Esophagus squamous epithelium (tissue), 5 donors: ENCODE measurements at places on chromosomes 4 and X.

GRCh38 chrX:87045352-87045751 is 472.2 kb upstream of the KLHL4 start:
- DNase-seq, result no peak

DNA sequence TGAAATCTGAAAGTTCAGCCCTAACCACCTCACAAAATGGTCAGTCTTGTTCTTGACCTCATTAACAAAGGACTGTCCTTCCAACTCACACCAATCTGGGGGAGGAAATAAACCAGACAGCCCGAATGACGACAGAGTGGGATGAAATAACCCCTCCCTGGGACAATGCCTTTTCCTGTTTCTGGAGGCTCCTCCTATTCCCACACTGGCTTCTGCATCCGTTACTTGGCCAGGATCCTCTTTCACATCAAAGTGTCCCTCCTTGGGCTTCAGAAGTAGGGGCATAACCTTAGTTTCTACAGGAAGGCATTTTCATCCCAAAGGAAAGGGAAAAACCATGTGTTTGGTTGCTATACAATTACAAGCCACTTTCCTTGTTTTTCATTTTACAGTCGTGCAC is 59.8 kb upstream of the RPL34 start:
- no peak for DNase-seq

- DNase-seq, result no peak
Measured at GRCh38 chr4:174522183-174523024, at the start of gene HPGD. Gene HPGD, minus strand, starts transcription at chr4:174522488. Its CDS starts 37 bp downstream, at chr4:174522451.

DNA sequence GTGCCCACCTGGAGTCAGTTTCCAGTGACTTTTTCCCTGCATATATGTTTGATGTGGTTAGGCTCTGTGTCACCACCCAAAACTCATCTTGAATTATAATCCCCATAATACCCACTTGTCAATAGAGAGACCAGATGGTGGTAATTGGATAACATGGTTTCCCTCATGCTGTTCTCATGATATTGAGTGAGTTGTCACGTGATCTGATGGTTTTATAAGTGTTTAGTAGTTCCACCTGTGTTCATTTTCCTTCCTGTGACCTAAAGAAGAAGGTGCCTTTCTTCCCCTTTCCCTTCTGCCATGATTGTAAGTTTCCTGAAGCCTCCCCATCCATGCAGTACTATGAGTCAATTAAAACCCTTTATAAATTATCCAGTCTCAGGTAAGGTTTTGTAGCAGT is 740.9 kb downstream of the ARAP2 start:
- DNase-seq, result no peak

- DNase-seq, result no peak
Measured at GRCh38 chr4:117941611-117942010, 92.7 kb upstream of the NDST3 start.

GRCh38 chr4:59612235-59612634 is 1587.9 kb upstream of the ADGRL3 start:
- no peak for DNase-seq

- no peak for DNase-seq
Measured at GRCh38 chr4:135548711-135549110, 1347.1 kb upstream of the PABPC4L start.

GRCh38 chr4:1260418-1261106 is 11.6 kb upstream of the CTBP1 start:
- no peak for DNase-seq

- DNase-seq, result no peak
Measured at GRCh38 chr4:153809307-153809706, 20.4 kb upstream of the SFRP2 start.

GRCh38 chr4:187433141-187433540 is 562.4 kb upstream of the ZFP42 start:
- DNase-seq, result no peak

DNA sequence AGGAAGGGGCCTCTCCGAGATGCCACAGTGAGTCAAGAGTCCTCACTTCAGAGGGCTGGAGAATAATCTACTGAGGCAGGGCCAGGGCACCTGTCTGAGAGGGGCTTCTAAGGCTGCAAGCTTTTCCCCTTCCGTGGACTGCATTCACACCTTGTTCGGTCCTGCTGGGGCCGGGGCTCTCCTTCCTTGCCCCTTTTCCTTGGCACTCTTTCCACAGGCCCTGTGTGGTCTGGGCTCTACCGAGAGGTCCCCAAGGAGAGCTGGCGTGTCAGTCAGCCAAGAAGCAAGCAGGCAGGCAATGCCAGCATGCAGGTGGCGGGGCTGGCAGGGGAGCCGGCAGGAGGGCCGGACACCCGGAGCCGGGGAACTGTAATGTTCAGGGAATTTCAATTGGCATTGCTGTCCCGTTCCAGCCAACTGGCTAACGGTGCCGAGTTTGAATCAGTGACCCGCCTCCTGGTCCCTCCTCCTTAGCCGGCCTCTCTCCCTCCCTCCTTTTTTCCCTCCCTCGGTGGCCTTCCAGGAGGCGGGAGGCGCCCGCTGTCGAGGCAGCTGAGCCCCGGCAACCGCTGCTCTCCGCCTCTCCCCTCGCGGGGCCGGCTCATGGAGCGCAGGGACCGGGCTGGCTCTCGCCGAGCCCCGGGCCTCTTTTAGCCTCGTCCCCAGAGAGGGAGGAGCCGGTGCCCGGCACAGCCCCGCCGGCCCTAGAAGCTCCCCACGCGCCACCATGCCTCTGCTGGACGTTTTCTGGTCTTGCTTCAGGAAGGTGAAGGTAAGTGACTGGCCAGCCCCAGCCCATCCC is at the start of gene STARD8:
Gene STARD8 (plus strand): TSS at position 511 of the 802 bp plus-strand sequence. CDS start 217 bp downstream, at position 728.
- DNase-seq, result no peak

DNA sequence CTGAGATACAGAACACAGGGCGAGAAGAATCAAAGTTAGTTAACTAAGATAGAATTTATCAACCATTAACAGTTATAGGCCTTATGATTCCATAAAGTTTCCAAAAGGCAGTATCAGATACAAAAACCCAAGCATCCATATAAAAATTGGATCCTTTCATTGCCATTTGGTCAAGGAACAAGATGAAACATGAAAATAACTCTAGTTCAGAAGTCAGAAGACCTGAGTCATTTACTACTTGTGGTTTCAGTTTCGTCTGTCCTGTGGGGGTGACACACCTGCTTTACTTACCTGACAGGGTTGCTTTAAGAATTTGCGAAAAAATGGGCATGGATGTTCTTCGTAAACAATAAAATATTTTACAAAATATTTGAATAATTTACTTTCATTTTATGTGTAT is 130.8 kb downstream of the ANAPC10 start:
- no peak for DNase-seq

- DNase-seq, result no peak
Measured at GRCh38 chr4:114866901-114867670, 246.3 kb downstream of the NDST4 start.

- no peak for DNase-seq
Measured at GRCh38 chr4:40322811-40323210, 12.3 kb upstream of the CHRNA9 start.
